A549 treated with ZK216348 at 1 μM for 4 hours (cell line): ENCODE measurements at places on chromosomes 1 and 21. TPM values are rescaled to one million over a fixed set of nuclear protein-coding genes. Genes with fewer than 3 reads are reported as not detected.

Gene LAMC2
- 20.9 to 28.8 TPM (median 22.7 TPM) in 5 replicates for total RNA-seq

Gene SYDE2
- total RNA-seq: 0.51 to 1.5 TPM (median 1.1 TPM) in 5 replicates

Gene KIAA0040
- total RNA-seq: 0.56 to 0.92 TPM (median 0.74 TPM) in 5 replicates

Gene KIF17
- total RNA-seq: 1.4 to 2.5 TPM (median 2.0 TPM) in 5 replicates

Gene ZBTB8A
- 2.5 to 4.4 TPM (median 3.8 TPM) in 5 replicates for total RNA-seq

Gene LCE1E
- total RNA-seq: not detected in 5 replicates
